ENCODE measurements at places on chromosomes 11 and 22.
A peak's percentile ranks its signal among the peaks of the same experiment; 100 is the strongest.

- no peak for DNase-seq
Observed at GRCh38 chr11:96265220-96265737, 77.7 kb downstream of the MAML2 start.

- no peak for DNase-seq
Observed at GRCh38 chr11:79244241-79244772, 196.5 kb downstream of the TENM4 start.

- no peak for DNase-seq
Observed at GRCh38 chr11:84906995-84907394, 720.1 kb downstream of the DLG2 start.

DNA sequence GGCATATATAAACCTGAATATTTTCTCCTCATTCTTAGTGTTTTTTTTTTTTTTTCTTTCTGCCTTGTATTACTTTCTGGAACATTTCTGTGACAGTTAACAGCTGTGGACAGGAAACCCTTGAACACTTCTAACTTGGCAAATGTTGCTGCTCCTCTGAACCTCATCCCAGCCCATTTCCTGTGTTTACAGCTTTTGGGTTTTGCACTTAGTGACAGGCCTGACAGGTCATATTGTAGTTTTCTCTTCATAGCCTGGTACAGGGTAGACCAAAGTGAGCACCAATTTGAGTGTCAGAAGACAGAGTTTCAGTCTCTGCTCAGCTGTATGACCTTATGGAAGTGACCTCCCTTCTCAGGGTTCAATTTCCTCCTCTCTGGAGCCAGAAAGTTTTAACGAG, 91.6 kb downstream of the STIM1 start:
- peak; percentile 79 for DNase-seq

GRCh38 chr11:126722956-126723664, 277.5 kb downstream of the KIRREL3 start:
- no peak for DNase-seq

DNA sequence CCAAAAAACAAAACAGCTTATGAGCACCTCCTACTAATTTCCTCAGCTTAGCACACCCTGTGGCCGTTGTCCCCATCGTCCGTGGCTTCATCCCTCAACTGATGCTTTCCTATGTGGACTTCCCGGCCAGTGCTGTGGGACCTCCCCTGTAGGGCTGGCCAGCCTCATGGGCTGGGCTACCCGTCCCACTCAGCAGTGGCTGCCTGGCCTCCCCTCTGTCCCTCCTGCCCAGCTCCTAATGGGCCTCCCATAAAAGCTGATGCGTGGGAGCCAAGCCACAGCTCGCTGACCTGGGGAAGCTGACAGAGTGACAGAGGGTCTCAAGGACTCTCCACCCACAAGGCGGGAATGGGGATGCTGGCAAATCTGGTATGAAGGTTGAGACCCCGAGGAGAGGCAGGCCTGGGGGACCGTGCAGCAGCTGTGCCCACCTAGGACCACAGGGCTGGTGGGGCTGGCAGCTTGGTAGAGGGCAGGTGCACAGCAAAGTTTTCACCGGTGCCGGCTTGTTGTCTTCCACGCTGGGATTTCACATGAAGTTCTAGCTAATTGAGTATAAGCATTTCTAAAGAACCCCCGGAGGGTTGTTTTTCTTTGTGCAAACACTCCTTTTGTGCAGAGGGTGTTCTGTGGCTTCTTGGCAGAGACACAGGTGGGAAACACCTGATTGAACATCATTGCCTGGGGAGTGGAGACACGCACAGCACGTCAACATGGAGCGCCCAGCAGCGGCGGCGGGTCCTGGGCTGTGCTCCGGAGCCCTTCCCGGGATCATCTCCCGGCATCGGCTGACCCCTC, 23.2 kb downstream of the TBX1 start:
- no peak for DNase-seq

DNA sequence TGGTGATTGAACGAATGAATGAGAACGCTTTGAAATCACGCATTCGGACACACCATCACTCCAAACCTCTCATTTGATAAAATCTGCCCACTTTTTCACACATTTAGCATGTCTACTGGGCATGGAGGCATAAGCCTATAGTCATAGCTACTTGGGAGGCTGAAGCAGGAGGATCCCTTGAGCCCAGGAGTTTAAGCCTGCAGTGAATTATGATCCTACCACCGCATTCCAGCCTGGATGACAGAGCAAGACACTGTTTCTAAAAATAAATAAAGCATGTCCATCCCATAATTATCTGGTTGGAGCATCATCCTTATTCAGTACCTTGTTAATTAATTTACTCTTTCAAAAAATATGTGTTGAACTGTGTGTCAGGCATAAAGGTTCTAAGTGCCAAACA, 3.3 kb upstream of the PICALM start:
- DNase-seq, result no peak

- DNase-seq, result no peak
Observed at GRCh38 chr11:73795925-73796632, 8.4 kb downstream of the MRPL48 start.

DNA sequence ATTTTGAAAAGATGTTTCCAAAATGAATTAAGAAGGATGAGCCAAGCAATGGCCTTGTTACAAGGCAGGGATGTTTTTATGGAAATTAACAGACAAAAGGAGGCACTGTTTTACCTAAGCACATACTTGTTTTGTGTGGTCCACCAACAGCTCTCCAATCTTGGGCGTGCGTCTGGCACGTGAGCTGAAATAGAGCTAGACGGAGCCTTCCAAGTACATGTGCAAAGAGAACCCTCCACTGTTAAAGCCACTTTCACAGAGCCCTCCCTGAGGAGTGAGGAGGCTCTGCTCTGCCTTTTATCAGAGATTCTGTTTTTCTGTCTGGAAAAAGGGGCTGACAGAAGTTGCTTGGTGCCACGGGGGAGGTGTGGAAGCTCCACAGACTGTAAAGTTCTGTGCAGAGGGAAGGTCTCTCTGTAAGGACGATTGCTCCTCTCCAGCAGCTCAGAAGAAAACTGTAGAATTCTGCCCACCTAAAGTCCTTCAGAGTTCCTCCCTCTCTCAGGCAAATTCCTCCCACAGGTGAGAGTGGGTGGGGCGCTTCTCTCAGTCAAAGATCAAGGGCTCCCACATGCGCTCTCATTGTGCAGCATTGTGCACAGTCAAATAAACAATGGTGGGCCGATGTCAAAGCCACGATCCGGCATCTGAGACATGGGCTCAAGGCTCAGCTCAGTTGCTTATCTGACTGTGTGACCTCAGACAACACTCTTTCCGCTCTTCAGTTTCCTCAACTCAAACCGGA, 92.6 kb upstream of the CSNK2A3 start:
- no peak for DNase-seq

DNA sequence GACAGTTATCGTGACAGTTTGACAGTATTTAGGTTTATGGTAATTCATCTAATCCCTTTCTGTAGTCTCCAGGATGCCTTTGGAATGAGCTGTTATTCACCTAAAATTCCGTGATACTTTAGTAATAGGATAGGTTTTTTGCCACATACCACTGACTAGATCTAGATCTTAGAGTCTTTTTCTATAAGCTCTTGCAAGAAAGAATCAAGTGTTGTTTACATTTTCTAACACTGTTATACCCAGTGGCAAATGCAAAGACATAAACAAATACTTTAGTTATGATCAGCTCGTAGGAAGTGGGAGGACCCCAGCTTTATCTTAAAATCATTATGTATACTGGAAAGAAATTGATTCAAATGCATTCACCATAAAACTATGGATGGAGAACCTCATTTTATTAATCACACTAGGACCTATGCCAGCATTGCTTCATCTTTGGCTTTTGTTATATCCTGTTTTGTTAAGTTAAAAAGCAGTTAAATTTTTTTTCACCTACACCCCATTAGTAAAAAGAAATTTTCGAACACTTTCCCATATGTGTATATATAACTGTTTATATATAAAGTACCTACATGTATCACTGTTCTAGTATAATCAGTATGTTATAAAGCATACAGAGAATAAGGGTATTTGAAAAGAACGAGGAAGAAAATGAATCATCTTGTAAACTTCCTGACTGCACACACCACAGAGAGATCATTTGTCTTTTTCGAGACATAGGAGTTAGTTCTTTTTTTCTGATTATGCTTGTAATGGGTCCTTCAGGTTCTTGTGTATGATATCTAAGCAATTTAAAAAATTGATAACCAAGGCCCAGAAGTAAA, 60.9 kb downstream of the PDHX start:
- no peak for DNase-seq

DNA sequence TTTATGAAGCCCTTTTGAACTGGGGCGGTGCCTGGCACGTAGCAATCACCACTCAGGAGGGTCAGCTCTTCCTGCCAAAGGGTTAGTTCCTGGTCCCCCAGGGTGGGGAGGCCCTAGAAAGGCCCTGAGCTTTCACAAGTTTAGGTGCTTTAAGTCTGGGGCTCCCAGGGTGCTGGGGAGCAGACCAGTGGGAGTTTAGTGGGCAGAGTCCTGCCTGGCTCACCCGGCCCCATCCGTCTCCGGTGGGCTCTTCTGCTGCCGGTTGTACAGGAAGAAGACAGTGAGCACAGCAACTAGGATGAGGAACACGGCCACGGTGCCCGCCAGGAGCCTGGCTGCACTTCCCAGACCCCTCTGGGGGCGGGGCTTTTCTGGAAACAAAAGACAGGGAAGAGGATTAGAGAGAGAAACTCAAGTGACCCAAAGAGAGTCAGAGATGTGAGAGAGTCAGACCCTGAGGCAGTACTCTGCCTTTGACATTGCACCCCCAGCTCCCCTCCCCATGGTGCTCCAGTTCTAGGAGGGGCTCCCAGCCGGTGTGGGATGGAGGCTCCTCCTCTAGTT, 89.3 kb downstream of the NECTIN1 start:
- DNase-seq, result no peak
